Suppressor macrophage treated with lipopolysaccharide for 4 hours (primary cell): ENCODE measurements at places on chromosomes 16 and 17.

DNA sequence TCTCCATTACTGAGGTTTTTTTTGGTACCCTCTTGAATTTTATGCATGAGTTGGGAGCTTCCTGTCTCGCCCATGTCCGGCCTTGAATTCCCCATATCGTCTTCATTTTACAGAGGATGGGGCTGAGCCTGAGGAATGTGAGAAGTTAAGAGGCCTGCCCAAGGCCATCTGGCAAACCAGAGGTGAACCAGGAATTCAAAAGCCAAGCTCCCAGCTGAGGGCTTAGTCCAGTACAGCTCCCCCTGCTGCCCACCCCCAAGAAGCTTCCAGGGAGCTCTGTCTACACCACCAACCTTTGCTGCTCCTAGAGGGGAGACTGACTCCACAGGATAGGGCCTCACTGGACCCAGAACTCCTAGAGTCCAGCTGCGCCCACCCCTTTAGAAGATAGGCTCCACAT is 20.7 kb upstream of the C16orf78 start:
- DNase-seq = peak; percentile 3

DNA sequence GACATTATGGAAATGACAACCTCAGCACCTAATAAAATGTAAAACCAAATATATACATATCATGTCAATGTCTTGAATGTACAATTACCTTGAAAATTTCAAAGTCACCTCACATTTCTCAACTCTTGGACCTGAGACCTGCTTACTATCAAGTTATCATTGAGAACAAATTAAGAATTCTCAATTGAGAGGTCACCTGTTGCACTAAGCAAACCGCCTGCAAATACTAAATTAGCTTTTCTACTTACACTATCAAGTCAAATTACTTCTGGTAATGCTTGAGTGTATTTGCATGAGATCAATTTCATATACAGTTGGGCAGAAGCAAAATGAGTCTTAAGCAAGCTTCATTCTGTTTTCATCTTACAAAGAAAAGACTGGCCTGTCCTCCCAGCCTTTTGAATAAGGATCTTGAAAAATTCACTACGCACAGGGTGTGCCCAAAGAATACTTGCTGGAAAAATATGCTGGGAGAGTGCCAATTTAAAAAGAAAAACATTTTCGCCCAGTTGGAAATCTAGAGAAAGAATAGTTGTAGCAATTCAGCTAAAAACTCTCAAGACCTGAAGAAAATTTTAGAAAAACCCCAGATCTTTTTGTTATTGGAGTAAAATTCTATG is 35.7 kb downstream of the KANSL1 start:
- DNase-seq = no peak

DNA sequence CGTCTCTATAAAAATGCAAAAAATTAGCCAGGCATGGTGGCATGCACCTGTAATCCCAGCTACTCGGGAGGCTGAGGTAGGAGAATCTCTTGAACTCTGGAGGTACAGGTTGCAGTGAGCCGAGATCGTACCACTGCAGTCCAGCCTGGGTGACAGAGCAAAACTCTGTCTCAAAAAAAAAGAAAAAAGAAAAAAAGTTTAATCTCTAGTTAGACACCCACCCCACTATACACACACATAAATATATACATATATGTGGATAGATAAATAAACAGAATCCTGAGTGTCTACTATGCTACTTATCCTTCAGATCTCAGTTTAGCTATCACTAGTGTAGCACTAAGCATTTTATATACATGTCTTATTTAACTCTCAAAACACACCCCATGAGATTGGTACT is 18.7 kb downstream of the ITGAL start:
- no peak for DNase-seq

DNA sequence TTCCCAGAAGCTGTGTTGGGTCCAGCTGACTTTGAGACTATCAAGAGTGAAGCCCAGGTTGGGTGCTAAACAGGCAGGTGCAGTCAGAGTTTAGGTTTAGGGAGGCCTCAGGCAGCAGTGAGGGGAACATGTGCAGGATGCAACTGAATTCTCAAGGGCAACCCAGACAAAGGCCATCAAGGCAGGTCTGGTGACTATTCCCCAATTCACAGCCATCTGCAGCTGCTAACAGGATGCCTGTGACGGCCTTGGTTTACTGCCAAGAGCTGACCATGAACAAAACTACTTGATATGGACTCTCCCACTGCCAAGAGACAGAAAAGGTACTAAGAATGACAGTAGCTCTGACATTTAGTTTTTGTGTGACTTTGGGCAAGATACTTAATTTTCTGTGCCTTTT is 45.2 kb upstream of the BCAR1 start:
- no peak for DNase-seq

- DNase-seq = no peak
Measured at GRCh38 chr17:57685499-57686132, 59.5 kb downstream of the CCDC182 start.

DNA sequence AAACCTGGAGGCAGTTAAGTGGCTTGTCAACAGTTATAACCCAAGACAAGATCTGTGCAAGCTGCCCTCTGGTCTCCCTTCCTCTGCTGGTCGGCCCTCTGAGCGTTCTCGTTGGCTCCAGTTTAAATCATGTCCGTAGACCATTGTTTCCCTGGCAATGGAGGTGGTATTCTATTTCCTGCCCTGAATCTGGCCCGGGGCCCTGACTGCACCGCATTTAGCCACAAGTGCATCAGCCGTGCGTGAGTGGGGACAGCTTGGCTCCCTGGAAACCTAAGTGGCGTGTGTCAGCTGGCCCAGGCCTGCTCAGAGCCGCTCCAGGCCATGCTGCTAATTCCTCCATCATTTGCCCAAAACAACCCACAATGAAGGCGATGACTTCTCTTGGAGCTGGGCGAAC is 15.0 kb upstream of the MYLK3 start:
- DNase-seq = no peak

DNA sequence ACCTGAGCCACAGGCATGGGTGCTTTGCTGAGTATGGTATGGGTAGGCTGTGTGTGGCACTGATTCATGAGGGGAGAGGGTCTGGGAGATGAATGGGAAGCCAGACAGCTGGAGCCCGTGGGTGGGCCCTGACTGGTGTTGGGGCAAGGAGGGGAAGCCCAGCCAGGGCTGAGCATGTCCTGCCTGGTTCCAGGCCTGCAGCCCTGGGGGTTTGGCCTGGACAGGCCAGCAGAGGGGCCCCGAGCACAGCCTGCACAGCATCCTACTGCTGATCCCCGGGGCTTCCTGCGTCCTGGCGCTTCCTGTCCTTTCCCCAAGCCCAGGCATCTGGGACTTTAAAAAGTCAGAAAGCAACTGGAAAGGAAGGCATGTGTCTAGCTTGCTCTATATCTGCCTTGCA is 4.6 kb upstream of the MVD start:
- DNase-seq = no peak

DNA sequence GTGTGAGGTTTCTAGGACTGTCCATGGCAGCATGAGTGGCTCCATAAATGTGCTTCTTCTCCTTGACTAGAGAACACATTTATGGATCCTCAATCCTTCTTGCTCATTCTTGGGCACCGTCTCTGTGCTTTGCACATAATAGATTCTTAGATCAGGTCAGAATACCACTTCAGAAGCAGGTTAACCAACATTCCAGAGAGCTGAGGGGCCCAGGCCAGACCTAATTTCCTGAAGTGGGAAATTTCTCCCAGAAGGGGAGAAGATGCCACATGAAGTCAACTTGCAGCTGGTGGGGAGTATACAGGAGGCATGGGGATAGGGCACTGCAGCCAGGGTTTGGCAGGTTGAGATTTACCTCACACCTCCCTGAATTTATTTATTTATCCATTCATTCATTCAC is 24.4 kb upstream of the VAT1L start:
- DNase-seq = no peak

GRCh38 chr16:21053590-21053989 is 97.1 kb downstream of the DNAH3 start:
- no peak for DNase-seq

- DNase-seq = no peak
Measured at GRCh38 chr16:71883168-71883848, 674 bp downstream of the ZNF821 start.

GRCh38 chr17:78787444-78787843 is 5.4 kb upstream of the CYTH1 start:
- no peak for DNase-seq

- DNase-seq = peak; percentile 33
Measured at GRCh38 chr16:11737713-11738112, 4.9 kb downstream of the TXNDC11 start.

DNA sequence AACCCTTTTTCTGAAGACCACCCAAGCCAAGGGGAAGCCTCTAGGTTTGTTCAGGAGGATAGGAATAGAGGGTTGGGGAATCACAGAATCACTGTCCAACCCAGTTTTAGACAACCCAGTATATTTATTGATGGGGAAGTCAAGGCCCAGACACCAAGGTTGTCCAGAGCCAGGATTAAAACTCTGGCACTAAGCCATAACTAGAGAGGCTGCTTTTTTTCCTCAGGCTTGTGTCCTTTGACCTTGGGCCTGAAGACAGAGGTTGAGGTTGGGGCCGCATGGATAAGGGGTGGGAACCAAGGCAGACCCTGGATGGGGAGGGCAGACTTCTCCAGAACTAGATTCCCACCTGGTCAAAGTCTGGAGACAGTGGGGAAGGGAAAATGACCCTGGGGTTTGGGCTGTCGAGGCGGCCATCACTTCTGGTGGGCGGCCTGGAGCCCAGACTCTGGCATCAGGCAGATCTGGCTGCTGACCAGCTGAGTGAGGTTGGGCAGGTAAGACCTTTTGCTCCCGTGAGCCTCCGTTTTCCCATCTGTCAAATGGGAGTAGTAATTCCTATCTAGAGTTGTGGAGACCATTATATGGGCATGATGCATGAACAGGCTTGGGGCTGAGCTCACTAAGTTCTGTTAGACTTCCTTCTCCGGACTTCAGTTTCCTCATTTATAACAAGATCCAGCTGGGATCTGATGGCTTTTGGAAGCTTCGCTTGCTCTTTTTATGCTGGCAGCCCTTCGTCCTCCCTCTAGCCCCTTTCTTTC is 17.9 kb downstream of the IGFBP4 start:
- no peak for DNase-seq

- no peak for DNase-seq
Measured at GRCh38 chr16:48810803-48811453, 200.9 kb upstream of the N4BP1 start.

DNA sequence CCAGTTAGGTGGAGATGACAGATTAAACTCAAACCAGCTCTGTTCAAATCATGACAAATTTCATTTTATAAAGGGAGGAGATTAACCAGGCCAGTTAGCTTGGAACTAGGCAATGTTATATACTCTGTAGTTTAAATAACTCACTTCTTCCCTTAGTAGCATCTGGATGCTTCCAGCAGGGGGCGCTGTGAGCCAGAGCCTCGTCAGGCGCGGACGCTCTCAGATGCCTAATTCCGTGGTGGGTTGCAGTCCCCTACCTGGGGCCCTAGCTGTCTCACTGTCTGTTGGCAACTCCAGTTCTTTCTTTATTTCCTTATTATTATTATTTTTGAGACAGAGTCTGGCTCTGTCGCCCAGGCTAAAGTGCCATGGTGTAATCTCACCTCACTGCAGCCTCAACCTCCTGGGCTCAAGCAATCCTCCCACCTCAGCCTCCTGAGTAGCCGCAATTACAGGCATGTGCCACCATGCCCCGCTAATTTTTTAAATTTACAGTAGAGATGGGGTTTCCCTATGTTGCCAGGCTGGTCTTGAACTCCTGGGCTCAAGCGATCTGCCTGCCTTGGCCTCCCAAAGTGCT is 17.3 kb upstream of the WFDC1 start:
- peak; percentile 78 for DNase-seq

DNA sequence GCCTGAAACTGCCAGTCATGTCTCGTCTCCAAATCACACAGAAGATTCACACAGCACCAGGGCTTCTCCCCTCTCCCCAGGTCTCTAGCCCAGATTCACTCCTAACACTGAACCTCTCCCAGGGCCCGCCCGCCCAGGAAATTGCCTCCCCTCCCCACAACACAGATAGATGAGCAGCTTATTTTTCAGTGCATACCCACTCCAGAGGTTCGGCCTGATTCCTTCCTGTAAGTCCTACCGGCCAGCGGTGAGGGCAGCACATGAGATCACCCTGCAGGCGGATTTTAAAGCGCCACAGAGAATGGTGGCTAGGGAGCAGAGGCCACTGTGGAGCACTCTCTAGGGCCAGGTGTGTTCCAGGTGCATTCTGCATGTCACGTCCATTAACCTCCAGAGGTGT is 301.8 kb downstream of the IRF8 start:
- no peak for DNase-seq

- no peak for DNase-seq
Measured at GRCh38 chr16:84459941-84460405, 44.5 kb downstream of the MEAK7 start.

GRCh38 chr17:38751144-38751807 is 1.3 kb upstream of the PSMB3 start:
- no peak for DNase-seq

- DNase-seq = no peak
Measured at GRCh38 chr17:2102931-2103809, 48.3 kb downstream of the HIC1 start.

DNA sequence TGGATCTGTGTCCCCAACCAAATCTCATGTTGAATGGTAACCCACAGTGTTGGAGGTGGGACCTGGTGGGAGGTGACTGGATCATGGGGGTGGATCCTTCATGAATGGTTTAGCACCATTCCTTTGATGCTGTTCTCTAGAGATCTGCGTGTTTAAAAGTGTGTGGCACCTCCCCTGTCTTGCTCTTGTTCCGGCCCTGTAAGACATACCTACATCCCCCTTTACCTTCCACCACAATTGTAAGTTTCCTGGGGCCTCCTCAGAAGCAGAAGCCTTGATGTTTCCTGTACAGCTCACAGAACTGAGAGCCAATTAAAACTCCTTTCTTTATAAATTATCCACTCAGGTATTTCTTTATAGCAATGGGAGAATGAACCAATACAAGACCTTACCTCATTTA is 257.7 kb downstream of the XYLT1 start:
- DNase-seq = no peak

DNA sequence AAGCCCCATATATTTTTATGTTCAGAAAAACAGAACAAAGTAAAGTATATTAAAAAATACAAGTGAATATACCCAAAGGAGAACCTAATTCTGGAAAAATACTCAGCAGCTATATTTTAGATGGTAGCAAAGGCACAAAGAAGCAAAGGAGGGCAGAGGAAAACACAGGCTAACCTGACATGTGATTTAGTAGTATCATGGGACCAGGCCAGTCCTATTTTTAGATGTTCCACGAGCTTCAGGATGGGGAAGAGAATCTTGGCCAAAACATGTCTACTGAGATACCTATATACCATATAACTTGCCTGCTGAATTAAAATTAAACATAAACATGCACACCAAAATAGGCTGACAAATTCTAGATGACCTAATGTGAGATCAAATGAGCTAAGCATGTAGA is 32.9 kb downstream of the SMYD4 start:
- peak; percentile 17 for DNase-seq

- no peak for DNase-seq
Measured at GRCh38 chr17:18203308-18203707, 19.7 kb downstream of the ALKBH5 start.
